ENCODE measurements at places on chromosomes 12 and 14.
A peak's percentile ranks its signal among the peaks of the same experiment; 100 is the strongest.

GRCh38 chr14:21103710-21104447, 3.0 kb downstream of the TMEM253 start:
- peak; percentile 91 for DNase-seq

DNA sequence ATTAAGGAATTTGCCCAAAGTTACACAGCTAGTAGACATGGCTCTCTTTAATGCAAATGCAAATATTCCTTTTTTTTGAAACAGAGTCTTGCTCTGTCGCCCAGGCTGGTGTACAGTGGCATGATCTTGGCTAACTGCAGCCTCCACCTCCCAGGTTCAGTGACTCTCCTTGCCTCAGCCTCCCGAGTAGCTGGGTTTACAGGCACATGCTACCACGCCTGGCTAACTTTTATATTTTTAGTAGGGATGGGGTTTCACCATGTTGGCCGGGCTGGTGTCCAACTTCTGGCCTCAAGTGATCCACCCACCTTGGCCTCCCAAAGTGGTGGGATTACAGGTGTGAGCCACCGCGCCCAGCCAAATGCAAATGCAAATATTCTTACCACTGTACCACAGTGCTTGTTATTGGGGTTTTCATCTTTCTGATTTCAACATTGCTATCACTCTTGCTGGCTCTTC, 24.5 kb upstream of the HIGD1C start:
- no peak for DNase-seq

DNA sequence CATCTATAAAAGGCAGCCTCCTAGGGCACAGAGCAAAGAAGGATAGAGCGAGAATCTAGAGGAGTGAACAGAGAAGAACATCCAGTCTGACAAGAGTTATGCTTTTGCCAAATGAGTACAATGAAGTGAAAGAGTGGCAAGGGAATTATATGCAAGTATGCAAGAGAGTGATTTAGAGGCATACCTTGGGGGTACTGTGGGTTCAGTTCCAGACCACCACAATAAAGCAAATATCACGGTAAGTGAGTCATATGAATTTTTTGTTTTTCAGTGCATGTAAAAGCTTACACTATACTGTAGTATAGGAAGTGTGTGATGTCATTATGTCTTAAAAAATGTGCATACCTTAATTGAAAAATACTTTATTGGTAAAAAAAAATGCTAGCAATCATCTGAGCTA, 101.4 kb downstream of the SLC38A1 start:
- no peak for DNase-seq

GRCh38 chr14:70642303-70643235, 853 bp downstream of the TTC9 start:
- DNase-seq = no peak
